ENCODE measurements at places on chromosomes 2 and 18.

DNA sequence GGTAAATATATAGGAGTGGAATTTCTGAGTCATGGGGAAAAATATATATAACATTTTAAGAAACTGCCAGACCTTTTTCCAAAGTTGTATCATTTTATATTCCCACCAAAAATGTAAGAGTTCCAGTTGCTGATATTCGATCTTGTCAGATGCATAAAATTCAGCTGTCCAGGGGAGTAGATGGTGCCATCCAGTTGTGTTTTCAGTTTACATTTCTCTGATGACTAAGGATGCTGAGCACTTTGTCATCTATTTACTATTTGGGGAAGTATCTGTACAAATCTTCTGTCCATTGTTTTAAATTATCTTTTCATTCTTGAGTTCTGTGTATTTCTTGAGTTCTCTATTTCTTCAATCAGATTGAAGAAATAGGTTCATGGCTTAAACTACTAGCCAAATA lies 126.1 kb downstream of the RTN4 start:
- no peak for DNase-seq

DNA sequence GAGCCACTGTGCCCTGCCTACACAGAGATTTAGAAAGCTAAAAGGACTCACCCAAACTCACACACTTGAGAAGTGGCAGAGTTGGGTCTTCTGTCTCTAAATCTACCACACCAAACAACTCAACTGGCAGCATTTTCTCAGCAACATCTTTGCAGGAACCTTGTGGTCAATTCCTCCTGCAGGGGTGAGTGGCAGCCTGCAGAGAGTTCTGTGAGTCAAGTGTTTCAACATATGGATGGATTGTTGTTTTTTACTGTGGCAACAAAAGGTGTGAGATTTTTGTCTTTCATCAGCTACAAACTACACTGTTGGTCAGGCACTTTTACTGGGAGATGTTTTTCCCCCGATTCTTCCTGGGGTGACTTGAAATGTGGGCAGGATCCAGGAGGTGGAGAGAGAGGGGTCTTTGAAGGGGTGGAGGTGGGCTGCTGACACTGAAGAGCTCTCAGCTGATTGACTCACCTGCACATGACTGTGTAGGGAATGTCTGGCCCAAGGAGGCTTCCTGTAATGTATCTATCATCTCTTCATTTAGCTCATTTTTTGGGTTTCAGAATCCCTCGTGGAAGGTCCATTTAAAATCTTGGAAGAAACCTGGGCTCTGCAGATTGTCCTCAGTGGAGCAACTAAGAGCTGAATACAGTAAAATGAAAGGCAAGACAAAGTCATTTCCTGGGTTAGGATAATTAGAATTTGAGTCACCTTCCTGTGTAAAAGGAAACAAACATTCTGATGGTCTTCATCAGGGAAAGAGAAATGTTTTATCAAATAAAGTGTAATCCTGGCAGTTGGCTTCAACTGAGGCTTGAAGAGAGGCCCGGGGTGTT lies 98.6 kb downstream of the MSH2 start:
- no peak for DNase-seq

- no peak for DNase-seq
Observed at GRCh38 chr2:134917888-134918525, 615 bp upstream of the CCNT2 start.

GRCh38 chr18:56283316-56283715 lies 355.1 kb downstream of the TXNL1 start:
- DNase-seq, result no peak

DNA sequence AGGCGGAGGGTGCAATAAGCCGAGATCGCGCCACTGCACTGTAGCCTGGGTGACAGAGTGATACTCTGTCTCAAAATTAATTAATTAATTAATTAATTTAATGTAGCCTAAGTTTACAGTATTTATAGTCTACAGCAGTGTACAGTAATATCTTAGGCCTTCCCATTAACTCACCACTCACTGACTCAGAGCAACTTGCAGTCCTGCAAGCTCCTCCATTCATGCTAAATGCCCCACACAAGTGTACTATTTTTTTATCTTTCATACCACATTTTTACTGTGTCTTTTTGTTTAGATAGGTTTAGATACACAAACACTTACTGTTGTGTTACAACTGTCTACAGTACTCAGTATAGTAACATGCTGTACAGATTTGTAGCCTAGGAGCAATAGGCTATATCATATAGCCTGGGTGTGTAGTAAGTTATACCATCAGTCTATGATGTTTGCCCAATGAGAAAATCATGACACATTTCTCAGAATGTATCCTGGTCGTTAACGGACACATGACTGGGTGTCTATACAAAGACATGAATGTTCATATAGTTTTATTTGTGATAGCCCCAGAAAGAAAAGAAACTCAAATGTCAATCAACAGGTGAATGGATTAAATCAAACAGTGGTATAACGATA lies 15.8 kb upstream of the RNU2-63P start:
- DNase-seq, result no peak

GRCh38 chr2:134839649-134840048 lies 1.2 kb downstream of the ACMSD start:
- no peak for DNase-seq

- no peak for DNase-seq
Observed at GRCh38 chr2:70936979-70937811, 1.5 kb downstream of the ATP6V1B1 start.

GRCh38 chr2:73089270-73090030 lies 17.9 kb upstream of the SFXN5 start:
- DNase-seq, result no peak

DNA sequence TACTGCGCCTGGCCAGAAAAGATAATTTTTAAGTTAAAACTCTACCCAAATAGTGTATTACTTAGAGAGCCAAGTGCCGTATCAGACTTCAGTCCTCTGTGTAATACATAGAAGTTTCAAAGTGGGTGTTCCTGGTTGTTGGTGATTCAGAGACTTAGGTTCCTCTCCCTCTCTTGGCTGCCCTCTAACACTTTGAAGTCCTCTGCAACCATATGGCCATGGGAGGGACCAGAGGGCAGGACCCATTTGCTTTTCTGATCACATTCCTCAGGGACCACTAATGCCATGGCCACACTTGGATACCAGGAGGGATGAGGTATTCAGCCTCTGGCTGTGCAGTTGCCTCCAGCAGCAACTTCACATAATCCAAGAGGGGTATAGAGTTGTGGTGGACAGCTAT lies 131.5 kb downstream of the CAPN13 start:
- DNase-seq, result no peak

- no peak for DNase-seq
Observed at GRCh38 chr18:39622431-39622830, 2056.8 kb upstream of the CELF4 start.

GRCh38 chr18:7388741-7389140 lies 157.9 kb downstream of the LRRC30 start:
- DNase-seq, result no peak

- DNase-seq, result no peak
Observed at GRCh38 chr2:144467502-144468137, 52.3 kb downstream of the ZEB2 start.

All from posterior cingulate gyrus (tissue), 11 donors.